Thyroid gland (tissue), 4 donors: ENCODE measurements at places on chromosomes 7 and 10. TPM values are rescaled to one million over a fixed set of nuclear protein-coding genes. Genes with fewer than 3 reads are reported as not detected.

The PNLIPRP2 gene
- not detected for total RNA-seq

DNA sequence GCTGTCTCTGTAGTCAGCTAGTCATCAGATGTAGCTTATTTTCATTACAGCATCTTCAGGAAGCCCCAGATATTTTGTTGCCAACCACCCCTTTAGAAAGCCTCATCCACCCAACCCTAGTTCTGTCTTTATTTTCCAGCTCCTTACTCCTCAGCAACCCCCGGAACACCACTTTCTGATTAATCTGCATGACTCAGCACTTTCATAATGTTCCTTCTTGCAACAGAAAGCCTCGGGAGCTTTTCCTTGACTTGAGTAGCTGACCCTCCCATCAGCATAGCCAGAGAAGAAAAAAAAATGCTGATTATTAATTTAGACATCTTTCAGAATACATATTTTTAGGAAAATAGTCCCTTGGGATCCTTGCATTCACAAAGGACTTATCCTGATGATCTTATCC, 244.0 kb upstream of the CXCL12 start:
- DNase-seq, result no peak

GRCh38 chr10:113178771-113179170, 228.7 kb downstream of the TCF7L2 start:
- no peak for DNase-seq

The ETV1 gene
- total RNA-seq, result 18.6 TPM

DNA sequence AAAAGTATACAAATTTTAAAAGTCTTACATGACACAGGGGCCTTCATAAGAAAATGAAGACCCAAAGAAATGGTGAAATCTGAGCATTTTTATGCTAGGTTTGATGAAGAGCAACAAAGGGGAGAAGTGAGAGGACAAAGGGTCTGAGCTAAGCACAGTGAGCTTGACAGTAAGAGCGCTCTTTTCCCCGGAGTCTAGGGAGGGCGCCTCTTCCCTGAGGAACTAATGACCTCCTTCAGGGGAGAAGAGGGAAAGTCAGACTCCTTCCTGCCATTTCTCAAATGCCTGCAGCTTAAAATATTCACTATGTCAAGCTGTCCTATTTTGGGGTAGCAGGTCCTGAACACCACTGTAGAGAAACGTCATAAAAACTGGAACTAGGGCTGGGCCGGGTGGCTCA, 18.1 kb upstream of the PAXIP1 start:
- no peak for DNase-seq

DNA sequence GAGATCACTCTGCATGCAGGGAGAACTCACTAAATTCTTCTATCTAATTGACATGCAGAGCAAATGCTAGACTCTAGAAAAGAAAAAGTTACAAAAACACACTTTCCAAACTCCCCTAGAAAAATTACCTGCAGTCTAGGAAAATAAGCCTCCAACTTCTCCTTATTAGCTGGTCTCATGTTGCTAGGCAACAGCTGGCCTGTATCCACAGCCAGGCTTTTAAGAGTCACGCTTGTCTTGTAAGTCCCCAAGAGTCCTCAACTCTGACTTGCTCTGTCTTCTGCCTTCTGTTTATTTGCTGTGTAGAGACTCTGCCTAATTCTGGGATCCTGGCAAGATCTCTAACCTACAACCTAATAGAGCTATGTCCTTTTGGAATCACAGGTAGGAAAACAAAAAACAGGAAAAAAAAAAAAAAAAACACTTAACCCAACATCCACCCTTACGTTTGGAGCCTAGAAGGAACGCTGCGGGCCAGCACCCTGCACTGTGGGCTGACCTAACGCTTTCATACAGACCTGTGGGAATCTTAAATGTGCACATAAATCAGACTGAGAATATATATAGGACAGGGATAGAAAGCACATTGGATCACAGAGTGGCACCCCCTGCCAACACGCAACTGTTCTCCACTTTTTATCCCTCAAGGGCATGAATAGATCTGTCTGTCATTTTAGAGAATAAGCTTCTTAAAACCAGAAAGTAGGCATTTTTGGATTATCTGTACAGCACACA, 117.0 kb upstream of the PTPRZ1 start:
- DNase-seq, result peak; percentile 7

The BET1 gene
- total RNA-seq, result 33.1 TPM

- no peak for DNase-seq
These were observed 69.8 kb downstream of the MAP3K8 start for GRCh38 chr10:30503700-30504266.

The ZRANB1 gene
- total RNA-seq, result 37.5 TPM

DNA sequence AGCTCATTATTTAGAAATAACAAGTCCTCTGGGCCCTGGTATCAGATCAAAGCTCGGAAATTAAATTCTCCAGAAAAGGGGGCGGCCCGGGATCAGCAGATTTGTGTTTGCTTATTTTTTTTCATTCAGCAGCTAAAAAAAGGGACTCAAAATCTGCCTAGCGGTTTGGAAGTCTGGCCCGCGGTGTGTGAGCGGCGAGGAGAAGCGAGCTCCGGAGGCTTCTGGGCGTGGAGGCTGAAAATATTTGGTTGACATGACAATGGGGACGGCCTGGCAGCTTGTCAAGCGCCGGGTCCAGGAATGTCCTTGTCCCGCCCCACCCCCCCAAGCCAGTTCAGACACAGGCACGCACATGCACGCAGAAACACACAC, 43.4 kb downstream of the FOXL3 start:
- peak; percentile 67 for DNase-seq

- no peak for DNase-seq
These were observed 69.0 kb downstream of the CREB3L2 start for GRCh38 chr7:137932881-137933269.

- DNase-seq, result no peak
These were observed 451.9 kb upstream of the MKI67 start for GRCh38 chr10:128577958-128578750.

DNA sequence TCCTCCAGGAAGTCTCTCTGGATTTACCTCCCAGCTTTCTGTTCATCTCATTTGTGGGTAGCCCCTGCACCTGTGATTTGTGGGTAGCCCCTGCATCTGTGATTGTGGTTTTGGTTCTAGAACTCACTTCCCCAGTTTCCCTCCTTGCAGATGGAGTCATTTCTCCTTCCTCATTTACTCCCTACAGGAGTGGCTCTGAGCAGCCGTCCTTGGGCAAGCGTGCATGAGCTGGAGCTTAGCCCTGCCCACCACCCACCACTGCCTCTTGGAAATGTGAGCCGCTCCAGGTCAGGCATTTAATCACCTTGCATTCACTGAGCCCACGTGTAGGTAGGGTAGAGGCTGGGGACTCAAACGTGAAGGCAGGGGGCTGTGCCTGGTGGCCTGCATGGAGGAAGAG, 8.2 kb downstream of the COL26A1 start:
- DNase-seq, result no peak

The NUP42 gene
- total RNA-seq, result 52.4 TPM

DNA sequence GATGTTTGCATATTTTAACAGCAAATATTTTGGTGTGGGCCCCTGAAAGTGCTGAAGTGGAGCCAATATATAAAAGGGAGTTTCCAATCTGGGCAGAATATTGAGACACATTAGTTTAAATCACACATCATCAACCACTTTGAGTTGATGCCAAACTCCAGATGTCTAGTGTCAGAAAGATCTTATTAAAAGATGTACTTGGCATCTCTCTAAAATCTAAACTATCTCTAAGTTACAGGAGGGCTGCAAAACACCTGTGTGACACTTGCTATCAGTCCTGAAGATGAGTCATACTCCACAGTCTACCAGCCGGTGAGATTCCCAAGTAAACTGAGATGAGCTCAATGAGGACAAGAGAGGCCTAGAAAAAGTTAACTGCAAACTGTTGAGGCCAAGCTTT, 11.4 kb downstream of the JAZF1 start:
- no peak for DNase-seq

GRCh38 chr7:32037650-32038198, 32.5 kb downstream of the PDE1C start:
- no peak for DNase-seq

The CYP26C1 gene
- not detected for total RNA-seq

The TMEM184A gene
- 0.45 TPM for total RNA-seq

The DOCK4 gene
- 48.1 TPM for total RNA-seq

The AGR3 gene
- 7.5 TPM for total RNA-seq

GRCh38 chr10:101571271-101571925, 16.7 kb downstream of the POLL start:
- no peak for DNase-seq

The ARF5 gene
- 188 TPM for total RNA-seq

DNA sequence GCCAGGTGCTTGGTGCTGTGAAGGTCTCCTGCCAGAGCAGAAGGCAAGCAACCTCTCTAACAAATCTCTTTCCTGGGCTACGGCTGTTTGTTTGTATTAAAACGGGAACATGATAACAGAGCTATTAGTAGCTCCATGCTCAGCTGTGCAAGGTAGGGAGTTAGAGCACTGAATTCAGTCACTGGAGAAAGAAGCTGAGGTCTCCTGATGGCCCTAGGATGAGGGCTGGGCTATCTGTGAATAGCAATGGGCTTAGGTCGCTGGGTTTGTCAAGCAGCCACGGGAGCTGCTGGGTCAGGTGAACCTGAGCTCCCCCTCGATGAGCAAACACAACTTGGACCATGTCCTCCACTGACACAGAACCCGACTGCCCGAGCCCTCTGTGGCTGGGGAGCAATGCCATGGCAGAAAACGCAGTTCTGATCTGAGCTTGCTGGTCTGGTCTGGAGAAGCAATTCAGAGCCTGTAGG, 24.4 kb downstream of the TACC2 start:
- peak; percentile 33 for DNase-seq

- peak; percentile 4 for DNase-seq
These were observed 36.1 kb upstream of the CCNY start for GRCh38 chr10:35300063-35300699.

The FGL2 gene
- 29.5 TPM for total RNA-seq

GRCh38 chr10:88168171-88169036, 305.0 kb downstream of the PTEN start:
- no peak for DNase-seq

The LIPK gene
- not detected for total RNA-seq

The CD36 gene
- 244 TPM for total RNA-seq

- DNase-seq, result peak; percentile 67
These were observed 30.3 kb upstream of the IL6 start for GRCh38 chr7:22696541-22697228.

- no peak for DNase-seq
These were observed 201.6 kb downstream of the MBL2 start for GRCh38 chr10:52571018-52571417.

The OGDHL gene
- 99.8 TPM for total RNA-seq

The COL1A2 gene
- total RNA-seq, result 106 TPM

DNA sequence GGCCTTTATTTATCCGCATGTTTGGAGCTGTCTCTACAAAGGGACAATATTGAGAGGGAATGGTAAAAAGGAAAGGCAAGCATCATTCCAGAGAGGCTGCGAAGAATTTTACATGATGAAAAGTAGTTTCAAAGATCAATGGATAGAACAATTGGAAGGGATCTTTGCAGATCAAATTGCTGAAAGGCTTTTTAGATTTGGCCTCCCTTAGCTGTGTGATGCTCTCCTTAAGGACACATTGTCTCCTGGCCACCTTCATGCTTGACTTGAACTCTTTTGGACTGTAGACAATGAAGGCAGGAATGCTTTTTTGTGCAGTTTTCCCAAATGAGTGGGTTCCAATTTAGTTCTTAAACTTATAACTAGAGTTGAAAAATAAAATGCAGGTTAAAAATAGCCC, 344.7 kb downstream of the ARL4A start:
- no peak for DNase-seq
